ENCODE measurements at places on chromosomes 6 and 20. TPM values are rescaled to one million over a fixed set of nuclear protein-coding genes. Genes with fewer than 3 reads are reported as not detected.

ADAM33 gene
- 0.22 TPM for polyA plus RNA-seq

TNFAIP3 gene
- polyA plus RNA-seq: 3.9 TPM

HDGFL1 gene
- polyA plus RNA-seq: not detected

LY6G6C gene
- polyA plus RNA-seq: 0.21 TPM

RIMS1 gene
- not detected for polyA plus RNA-seq

SLC22A16 gene
- polyA plus RNA-seq: not detected

HLA-DPB1 gene
- polyA plus RNA-seq: not detected

RAD21L1 gene
- not detected for polyA plus RNA-seq

TRAPPC3L gene
- not detected for polyA plus RNA-seq

Measured in A549 (cell line).